ENCODE measurements at places on chromosomes 4 and X.

GRCh38 chr4:72275381-72275780 is 243.6 kb downstream of the NPFFR2 start:
- no peak for DNase-seq

GRCh38 chr4:140789759-140790158 is 33.6 kb upstream of the TBC1D9 start:
- no peak for DNase-seq

GRCh38 chr4:97866821-97867556 is 276.3 kb downstream of the STPG2 start:
- no peak for DNase-seq

DNA sequence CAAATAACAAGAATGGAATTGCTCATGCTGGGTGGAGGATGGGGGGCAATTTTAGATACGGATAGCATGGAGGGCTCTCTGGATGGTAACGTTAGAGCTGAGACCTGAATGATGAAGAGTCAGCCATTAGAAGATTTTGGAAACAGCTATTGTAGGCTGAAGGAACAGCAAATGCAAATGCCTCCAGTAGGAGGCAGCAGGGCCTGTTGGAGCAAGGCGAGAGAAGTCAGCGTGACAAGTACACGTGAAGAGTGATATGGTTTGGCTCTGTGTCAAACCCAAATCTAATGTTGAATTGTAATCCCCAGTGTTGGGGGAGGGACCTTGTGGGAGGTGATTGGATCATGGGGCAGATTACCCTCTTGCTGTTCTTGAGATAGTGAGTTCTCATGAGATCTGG is 59.3 kb upstream of the SOD3 start:
- no peak for DNase-seq
